ENCODE measurements at places on chromosomes 4 and X.

GRCh38 chr4:48557478-48557877 is 67.4 kb downstream of the ZAR1 start:
- DNase-seq, result no peak

- no peak for DNase-seq
Observed at GRCh38 chrX:154063234-154063633, 34.3 kb downstream of the MECP2 start.

DNA sequence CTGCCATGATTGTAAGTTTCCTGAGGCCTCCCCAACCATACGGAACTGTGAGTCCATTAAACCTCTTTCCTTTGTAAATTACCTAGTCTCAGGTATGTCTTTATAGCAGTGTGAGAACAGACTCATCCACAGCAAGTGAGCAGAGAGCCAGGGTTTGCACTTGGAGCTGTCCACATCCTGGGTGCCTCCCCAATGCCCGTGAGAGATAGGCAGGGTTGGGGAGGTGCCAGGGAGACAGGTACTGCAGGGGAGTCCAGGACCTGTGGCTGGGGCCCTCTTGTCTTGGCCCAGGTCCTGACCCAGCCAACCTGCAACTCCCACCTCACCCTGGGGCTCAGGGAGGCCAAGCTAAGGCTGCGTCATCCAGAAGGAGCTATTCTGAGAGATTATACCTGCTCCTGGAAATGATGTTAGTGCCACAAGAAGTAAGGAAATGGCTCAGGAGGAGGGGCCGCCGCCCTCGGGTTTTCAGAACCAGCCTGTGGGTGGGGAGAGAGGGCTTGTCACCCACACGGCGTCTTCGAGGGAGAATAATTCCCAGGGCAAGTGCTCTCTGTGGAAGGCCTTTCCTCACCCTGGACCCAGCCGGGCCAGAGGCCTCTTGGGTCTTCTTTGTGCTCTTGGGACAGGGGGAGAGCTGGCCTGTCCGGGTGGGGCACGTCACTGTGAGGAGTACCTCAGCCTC is 66.5 kb downstream of the ADRA2C start:
- DNase-seq, result no peak

DNA sequence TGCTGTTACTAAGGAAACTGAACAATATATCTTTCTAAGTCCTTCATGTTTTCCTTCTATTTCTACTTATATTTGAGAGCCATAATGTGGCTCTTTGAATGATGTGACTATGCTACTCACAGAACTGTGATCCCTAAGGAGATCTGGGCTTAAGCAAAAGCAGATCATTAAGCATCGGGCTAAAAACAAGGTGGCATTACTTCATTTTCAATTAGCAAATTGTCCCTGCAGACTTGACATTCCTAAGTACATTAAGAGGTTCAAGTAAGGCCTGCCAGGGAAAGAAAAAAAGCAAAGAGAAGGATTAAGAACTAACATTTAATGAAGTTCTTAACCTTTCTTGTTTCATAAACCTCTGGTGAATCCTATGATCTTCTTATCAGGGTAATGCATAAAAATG is 447.6 kb downstream of the PDGFC start:
- DNase-seq, result no peak

DNA sequence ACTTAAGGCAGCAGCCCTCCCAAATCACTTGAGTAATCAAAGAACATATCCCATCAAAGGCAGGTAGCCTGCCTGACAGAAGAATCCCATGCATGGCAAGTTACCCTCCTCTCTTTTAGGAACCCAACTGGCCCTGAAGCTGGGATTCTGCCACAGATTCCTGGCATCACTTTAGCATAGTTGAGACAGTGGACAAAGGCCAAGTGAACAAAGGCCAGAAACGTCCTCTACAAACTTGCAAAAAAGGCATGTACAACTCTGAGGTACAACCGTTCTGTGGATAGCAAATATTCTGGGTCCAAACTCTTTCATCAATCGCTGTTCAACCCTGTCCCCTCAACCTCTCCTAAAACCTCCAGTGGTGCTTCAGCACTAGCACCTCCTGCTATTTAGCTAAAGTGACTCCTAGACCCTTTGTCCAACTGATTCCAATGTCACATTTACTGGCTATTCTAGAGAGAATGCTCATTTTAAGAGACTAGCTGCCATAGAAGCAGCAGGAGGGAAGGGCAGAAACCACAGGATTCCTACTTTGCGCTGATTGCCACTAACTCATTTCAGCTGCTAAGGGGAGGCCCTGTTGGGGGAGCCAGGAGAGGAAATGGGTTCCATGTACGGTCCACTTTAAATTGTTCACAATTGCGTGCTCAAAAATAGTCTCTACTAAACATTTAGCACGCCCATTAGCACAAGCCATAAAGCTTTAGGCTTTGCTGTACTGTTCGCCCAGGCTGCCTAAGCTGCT is 105.9 kb downstream of the SHROOM4 start:
- DNase-seq, result no peak

DNA sequence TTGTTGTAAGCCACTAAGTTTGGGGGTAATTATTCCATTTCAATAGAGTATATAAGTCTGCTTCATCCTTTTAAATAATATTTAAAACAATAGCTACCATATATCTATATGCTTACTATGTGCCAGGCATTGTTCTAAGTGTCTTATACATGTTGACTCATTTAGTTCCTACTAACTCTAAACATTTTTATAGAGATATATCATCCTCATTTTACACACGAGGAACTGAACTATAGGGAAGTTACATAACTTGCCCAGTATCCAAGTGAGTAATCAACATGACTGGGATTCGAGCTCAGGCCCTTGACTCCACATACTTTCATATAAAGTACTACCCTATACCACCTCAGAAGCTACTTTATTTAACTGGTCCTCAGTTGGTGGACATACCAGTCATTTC is 175.3 kb upstream of the RAI2 start:
- DNase-seq, result no peak

DNA sequence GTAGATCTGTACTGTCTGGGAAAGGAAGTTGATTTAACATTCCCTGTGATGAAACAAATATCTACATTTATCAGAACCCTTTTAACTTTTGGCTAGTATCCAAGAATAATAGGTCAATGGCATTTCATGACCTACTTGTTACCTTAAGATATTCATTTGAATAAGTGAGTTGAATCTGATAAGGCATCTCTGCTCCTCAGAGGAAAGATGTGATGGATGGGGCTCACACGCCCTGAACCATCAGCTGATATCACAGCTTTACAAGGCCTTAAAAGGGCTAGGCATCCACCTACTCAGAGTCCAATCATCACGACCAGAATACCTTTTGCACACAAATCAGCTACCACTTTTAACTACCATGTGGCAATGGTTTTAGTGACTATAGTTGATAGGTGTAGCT is 90.2 kb upstream of the PDLIM3 start:
- no peak for DNase-seq

GRCh38 chr4:90888571-90888970 is 761.4 kb downstream of the CCSER1 start:
- no peak for DNase-seq

DNA sequence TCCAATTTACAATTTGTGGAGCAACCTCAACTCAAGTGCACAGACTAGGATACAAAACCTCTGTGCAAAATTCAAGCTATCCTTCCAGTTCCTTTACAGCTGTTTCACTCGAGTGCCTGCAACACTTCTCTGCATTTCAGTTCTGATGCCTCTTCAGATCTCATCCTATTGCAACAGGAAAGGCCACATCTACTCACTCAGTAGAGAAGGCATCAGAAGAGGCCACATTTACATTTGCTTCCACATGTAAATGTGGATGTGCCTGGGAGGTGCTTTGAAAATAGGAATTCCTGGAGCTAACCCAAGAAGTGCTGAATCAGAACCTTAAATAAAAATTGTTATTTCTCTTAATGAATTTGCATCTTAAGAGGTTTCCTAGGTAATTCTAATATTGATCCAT is 45.8 kb upstream of the SERTM2 start:
- DNase-seq, result no peak

DNA sequence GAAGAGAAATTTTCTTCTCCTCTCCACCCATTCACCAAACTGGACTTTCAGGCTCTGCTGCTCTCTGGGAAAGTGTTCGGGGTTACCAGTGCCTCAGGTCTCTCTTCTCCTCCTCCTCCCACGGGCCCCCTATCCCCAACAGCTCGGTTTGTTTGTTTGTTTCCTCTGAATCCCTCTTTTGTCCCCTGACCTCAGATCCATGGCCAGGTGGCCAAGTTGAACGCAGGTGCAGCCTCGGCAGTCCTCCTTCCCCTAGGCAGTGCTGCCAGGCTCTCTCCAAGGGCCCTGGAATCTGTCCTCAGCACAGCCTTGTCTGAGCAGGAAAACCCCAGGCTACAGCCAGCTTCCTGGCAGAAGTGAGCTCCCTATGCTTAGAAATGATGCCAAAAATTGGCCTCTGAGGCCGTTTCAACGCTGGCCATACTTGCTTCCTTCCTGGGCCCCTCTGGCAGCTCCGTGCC is 60.0 kb downstream of the FHDC1 start:
- DNase-seq, result no peak

GRCh38 chr4:53103481-53103880 is 241.4 kb downstream of the RASL11B start:
- DNase-seq, result no peak

DNA sequence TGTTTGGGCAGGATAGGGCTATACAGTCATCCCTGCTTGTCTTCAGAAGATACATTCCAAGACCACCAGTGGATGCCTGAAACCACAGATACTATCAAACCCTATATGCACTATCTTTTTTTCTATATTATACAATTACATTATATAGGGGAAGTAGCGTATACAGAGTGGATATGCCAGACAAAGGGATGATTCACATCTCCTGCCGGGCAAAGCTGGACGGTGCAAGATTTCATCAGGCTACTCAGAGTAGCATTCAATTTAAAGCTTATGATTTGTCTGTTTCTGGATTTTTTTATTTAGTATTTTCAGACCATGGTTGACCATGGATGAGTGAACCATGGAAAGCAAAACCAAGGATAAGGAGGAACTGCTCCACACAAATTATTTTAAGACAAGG is 7.0 kb upstream of the AMTN start:
- DNase-seq, result no peak

DNA sequence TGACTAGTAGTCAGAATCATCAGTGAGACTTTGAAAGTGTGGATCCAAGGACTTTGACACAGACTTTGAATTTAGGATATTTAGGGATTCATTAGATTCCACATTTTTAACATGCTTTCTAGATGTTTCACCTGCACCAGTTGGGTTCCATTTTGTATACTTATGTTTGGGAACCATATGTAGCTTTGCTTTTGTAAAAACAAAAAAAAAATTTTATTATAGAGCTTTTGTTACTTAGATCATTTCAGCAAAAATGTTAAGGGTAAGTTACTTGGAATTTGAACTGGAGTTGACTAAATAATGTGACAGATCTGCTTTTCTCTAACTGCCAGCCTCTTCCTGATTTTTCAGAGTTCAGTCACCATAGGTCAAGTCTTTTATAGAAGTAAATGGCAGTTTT is 14.6 kb downstream of the PDLIM5 start:
- DNase-seq, result no peak

- DNase-seq, result no peak
Observed at GRCh38 chr4:128913228-128913627, 103.7 kb downstream of the JADE1 start.

- DNase-seq, result no peak
Observed at GRCh38 chr4:183391204-183391603, 53.2 kb upstream of the CDKN2AIP start.

All from activated T-cell treated with anti-CD3 and anti-CD28 coated beads, Interleukin-2, amount 50 U/mL, for 24 hours (primary cell).